ENCODE measurements at places on chromosomes 4 and X.

DNA sequence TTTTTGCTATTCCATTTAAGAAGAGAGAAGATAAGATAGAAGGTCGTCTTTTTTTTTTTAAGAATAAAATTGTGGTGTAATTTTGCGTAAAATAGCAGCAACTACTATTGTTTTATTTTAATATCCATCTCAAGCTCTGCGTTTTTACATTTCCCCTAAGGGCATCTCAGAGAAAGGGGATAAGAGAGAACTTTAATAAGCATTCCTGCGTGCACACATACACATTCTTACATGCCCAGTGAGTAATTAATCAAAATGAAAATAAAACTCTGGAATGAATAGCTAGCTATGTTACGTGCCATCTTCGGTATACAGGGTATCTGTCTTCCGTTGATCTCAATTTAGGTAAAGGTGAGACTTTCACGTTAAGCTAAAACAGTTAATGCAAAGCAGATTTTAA, 200.3 kb upstream of the TENM3 start:
- no peak for DNase-seq

GRCh38 chr4:150436598-150437370, 145.2 kb upstream of the MAB21L2 start:
- no peak for DNase-seq

DNA sequence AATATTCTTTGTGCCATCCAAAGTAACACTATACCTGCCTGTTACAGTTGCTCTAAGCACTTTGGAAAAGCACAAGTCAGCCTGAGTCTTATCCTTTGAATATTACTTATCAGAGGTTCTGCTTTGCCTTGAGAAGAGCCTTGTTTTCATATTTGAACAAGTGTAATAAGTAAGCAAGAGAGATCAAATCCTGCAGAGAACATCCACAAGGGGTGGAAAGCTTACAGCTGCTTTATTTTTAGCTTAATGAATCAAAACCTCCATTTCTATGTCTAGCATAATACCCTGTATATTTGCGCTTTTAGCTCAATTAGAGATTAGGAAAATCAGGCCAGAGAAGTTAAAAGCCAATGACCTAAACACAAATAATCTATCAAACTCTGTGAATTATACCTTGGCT, 139.8 kb downstream of the CDS1 start:
- DNase-seq = no peak

- DNase-seq = no peak
These were observed 404 bp upstream of the GPRASP2 start for GRCh38 chrX:102711872-102712215.

GRCh38 chr4:39996811-39997210, 19.1 kb upstream of the PDS5A start:
- DNase-seq = no peak

DNA sequence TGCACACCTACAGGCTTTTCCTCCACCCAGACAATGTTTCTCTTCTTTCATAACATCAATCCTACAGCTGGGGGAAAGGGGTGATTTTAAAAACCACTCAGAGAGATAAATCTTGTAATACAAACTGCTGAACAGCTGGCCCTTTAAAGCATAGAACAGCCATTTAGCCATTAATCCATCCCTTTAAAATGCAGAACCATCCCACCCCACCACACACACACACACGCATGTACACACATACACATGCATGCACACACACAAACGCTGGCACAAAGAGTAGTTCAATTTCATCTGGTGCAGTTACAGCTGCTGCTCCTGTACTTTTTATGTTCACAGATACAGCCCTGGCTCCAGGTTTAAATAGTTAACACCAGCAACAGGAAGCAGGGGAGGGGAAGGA, 426.1 kb downstream of the MID1IP1 start:
- DNase-seq = no peak

- no peak for DNase-seq
These were observed 37.0 kb upstream of the TACR3 start for GRCh38 chr4:103756741-103757140.

GRCh38 chrX:48945517-48946348, 11.7 kb downstream of the OTUD5 start:
- no peak for DNase-seq

DNA sequence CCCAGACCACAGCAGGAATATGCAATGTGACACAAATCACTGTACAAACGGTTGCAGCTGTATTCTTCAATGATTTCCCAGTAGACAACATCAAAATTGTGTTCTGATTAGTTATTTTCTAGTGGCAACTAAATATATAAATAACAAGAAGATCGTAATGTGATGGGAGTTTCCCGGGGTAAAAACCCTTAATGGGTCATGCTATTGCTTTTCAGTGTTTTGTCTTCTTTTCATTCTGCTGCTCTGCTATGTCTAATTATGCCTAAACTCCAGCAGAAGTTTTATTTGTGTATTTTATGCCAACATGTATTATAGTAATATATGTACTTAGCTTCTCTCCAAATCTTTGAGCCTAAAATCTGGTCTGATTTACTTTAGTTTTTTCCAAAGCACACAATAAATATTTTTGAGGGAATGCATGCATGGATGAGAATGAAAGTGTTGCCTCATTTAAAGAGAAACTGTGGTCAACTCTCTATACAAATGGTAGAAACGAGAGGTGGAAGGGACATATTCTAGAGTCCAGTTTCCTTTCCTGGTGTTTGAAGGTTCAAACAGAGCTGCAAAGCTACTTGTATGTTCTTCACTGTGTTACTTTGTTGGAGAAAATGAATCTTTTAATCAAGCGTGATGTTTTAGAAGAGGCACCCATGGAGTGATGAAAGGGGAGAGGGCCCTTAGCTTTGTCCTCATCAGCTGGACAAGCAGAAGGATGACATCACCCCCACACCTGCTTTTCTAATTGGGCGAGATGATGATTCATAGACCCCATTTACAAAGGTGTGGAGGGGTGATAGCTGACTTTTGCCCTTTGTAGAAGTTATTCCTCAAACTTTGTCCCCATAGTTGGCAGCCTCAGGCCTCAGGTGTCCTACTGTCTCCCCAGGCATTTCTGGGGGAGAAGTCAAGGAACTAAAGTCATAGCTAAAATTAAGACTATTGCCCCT, 129.7 kb downstream of the FRAS1 start:
- DNase-seq = no peak

- peak; percentile 68 for DNase-seq
These were observed 46.9 kb upstream of the RHOH start for GRCh38 chr4:40149960-40150385.

GRCh38 chr4:185134307-185134869, 8.7 kb upstream of the SLC25A4 start:
- no peak for DNase-seq

DNA sequence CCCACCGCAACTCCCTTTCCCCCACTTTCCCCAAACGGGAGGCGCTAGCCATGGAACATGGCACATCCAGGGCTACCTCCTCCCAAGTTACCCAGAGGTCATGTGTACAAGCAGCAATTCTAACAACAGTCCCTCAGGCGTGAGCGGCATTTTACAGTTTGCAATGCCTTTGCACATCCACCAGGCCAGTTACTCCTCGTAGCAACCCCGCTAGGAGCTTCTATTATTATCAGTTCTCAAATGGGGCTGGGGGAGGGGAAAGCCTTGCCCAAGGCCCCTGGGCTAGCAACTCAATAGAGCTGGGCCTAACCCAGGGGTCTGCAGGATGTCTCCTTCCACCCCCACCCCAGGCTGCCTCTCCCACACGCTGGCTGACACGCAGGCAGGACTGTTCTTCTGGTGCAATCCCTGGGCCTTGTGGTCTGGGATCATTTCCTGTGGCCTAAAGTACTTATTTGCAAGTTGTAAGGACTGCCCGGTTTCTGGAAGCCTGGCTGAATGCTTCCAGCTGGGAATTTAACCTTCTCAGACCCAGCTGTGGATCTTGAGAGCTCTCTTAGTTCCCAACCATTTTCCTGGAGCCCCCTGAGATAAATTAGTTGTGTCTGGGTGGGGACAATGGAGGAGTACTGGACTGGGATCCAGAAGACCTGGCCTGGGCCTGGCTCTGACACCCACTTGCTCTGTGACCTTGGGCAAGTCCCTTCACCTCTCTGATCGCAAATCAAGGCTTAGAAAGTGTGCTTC, 27.7 kb downstream of the PJA1 start:
- DNase-seq = no peak
